ENCODE measurements at places on chromosomes 6 and 20.

DNA sequence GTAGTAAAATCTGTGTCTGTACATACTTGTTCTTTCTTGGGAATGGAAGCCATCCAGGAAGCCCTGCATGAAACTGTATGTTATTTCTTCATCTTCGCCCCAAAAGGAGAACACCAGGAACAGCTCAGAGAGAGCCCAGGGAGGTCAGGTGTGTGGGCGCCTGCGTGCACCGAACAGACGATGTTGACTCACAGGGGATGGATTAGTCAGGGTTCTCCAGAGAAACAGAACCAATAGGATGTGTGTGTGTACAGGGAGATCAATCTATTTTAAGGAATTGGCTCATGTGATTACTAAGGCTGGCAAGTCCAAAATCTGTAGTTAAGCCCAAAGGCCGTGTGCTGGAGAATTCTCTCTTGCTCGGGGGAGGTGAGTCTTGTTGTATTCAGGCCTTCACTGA lies 45.7 kb downstream of the RNASET2 start:
- no peak for DNase-seq

- DNase-seq, result no peak
These were observed 56.5 kb upstream of the FNDC1 start for GRCh38 chr6:159112714-159113113.

DNA sequence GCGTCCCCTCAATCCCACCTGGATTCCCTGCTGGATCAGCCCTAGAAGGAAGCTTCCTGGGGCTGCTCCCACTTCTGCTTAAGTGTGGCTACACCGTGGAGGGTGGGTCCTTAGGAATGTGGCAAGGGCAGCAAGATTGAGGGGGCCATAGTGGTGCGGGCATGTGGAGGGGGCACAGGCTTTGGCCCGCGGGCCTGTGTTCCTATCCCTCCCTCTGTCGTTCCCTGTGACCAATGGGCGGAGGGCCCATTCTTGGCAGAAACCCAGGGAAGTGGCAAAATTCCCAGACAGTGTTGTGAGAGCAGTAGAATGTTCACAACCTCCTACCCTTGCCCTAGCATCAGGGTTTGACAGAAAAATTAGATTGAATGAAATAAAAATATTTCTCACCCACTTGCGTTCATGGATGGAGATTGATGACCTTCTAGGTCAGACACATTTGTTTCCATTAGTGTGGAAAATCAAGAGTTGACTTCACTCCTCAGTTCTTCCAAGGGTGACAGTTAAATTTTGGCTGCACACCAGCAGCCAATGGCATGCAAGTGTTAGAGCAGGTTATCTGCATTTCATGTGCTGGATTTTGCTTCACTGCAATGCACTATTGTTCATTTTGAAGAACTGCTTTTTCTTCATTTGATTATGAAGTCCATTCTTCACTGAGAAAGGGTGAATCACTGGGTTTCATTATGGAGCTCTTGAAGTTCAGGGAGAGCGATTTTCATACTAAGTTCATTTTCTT lies 49.3 kb upstream of the AHI1 start:
- no peak for DNase-seq

DNA sequence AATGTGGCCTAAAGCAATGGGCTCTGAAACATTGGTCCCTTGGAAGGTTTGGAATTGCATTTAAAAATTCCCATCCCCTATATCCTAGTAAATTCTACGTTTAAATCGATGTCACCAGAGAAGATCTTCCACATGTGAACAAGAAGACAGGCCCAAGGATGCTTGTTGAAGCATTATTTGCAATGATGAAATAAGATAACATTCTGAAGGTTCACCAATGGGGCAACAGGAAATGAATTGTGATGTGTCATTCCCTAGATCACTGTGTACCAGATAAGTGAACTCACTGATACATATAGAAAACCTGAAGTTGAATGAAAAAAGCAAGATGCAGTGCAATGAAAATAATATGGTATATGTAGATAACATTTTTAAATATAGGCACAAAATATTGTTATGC lies 464.3 kb upstream of the BTBD3 start:
- no peak for DNase-seq

DNA sequence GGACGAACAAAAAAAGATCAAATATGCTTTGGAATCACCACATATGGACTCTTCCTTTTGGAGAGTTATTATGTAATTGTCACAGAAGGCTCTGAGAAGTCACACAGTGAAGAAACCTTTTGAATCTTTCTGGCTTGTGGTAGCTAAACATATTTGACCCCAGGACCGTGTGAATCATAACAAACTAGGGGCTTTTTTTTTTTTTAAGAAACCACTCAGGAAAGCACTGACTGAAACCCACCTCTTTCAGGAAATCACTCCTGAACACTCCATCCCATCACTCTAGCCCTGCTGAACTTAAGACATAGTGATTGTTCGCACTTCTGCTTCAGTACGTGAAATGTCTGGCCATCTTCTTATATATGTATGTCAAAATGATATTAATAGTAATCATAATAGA lies 495.9 kb upstream of the ARID1B start:
- DNase-seq, result no peak

GRCh38 chr20:17345321-17345720 lies 118.5 kb downstream of the PCSK2 start:
- DNase-seq, result no peak

DNA sequence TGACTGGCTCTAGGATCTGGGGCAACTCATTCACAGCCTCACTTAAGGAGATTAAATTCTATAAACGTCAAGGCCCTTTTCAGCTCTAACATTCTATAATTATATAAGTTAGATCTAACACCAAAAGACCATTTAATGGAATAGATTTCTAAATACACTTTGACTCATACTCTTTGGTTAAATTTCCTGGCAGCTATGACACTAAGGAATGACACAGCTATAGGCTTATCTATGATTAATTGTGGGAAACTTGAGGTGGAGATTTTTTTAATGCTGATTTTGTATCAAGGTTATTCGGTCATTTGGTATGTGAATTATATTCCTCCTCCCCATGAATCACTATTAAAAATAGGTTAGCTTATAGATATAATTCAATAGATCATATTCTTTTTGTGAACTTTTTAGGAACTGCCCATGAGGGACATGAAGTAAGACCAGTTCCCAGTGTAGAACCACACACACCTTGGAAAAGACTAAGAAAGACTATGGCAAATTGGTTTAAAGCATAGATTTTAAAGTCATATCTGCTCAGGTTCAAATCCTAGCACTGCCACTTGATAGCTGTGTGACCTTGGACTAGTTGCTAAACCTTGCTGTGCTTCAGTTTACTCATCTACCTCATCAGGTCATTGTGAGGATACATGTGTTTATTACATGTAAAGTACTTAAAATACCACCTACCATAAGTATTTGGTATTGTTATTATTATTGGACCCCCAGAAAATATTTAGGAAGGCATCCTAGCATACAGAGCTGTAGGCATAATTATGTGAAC lies 116.0 kb downstream of the CRYBG1 start:
- DNase-seq, result no peak

DNA sequence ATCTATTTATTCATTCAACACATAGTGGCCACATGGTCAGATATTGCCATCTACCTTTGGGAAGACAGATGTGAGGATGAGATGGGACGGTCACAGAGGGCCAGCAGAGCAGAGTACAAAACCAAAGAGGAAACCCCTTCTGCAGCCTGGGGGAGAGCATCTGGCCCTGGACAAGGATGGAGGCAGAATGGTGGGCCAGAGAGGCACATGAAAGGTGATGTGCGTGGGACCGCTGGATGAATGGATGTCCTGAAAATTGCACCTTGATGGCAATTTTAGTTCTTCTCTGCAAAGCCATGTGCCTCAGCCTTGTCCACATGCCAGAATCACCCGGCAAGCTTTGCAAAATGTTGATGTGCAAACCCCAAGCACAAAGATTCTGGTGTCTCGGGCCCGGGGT lies 77.4 kb upstream of the CD93 start:
- no peak for DNase-seq

DNA sequence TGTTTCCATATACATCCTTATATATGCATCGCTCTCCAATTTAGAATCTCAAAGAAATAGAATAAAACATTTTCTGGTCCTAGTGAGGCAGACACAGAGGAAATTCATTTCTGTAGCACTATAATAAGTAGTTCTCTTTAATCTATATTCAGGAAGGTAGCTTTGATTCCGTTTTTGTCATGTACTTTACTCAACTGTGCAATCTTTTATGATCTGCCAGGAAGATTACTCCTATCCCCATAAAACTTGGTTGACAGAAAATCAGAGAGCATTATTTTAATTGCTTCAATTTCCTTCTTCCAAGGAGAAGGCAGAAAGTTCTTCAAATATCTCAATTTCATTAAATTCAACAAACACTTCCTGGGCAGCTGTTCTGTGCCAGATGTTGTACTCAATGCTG lies 10.6 kb upstream of the CLIC5 start:
- DNase-seq, result no peak

DNA sequence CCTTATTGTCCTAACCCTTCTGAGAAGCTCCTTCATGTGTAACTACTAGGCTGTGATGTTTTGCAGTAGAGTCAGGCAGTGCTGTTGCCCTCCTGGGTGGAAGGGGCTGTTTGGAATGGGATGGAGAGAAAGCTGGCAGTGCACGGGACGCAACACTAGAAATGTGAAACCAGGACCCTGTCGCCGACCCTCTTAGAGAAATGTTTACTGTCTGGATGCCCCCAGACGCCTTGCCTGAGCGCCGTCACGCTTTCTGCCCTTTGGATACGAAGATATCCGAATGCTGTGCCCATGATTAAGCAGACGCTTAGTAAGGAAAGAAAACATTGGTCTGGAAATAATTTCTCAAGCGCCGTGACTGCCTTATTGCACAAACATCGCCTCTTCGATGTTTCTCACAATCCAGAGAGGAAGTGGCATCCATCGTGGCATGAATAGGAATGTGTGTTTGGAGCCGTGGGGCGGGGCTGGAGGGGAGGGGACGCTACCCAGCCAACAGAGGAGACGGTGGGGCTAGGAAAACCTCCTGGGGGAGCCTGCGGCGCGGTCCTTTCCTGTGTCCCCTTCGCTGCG lies 661 bp upstream of the PPP1R14C start:
- DNase-seq, result no peak

- no peak for DNase-seq
These were observed 2.6 kb downstream of the UBE2V1 start for GRCh38 chr20:50110141-50111047.

DNA sequence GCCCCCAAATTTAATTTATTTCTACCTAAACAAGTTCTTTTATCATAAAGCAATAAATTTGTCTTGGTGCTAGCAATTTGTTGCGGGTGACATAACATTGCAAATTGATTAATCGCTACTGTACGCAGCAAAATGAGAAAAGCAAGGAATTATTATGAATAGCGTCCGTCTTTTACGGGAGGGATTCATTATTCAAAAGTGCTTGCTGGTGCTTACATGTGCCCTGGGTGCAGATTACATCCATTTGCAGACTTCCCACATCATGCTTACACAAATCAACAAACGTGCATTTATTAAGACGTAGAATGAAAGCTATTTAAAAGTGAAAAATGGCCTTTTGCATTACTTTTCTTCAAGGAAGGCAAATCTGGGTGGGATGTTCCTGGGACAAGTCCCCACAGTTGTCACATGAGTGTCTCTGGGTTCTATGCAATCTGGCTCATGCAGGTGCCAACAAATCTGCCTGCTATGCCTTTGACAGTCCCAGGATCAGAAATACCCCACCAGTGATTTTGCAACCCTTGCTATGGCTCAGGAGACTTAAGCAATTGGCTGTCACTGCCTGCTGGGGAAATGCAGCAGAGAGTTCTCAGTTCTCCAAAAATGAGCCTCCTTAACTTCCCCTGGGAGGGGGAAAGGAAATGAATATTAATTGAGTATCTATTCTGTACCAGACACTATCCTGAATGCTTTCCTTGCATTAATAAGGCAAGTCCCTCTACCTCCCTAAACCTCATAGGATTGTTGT lies 30.1 kb upstream of the MAFB start:
- no peak for DNase-seq

DNA sequence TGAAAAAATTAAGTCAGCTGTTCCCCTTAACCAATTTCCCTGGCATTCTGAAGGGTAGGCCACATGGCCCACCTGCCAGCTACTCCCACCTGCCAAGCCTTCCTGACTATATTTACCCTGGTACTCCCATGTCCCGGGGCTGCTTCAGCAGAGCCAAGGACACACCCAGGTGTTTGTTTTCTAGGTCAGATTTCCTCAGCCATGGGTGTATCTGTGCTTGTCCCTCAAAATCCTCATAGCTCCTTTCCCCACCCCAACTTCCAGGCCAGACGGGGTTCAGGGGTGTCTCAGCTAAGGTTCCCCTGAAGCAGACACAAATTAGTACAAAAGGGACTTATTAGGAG lies 139.4 kb upstream of the CDYL start:
- no peak for DNase-seq

DNA sequence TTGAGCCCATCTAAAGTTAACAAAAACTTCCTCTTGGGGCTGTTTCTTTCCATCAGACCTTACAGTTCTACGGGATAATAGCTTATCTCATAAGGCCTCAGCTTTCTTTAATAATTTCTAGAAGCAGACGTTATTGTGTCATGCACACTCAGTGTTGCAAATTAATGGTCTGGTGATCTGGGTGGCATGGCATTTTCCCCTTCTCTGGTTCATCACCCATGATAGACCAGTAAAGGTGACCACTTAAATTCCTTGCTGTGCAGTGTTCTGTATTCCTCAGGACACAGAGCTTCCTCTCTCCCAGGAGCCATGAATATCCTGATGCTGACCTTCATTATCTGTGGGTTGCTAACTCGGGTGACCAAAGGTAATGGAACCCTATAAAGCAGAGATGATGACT lies at the start of gene DEFB125:
TSS of gene DEFB125 (plus strand) at position 272 of the 400 bp plus-strand sequence. CDS start at position 310, 38 bp downstream.
- DNase-seq, result no peak

DNA sequence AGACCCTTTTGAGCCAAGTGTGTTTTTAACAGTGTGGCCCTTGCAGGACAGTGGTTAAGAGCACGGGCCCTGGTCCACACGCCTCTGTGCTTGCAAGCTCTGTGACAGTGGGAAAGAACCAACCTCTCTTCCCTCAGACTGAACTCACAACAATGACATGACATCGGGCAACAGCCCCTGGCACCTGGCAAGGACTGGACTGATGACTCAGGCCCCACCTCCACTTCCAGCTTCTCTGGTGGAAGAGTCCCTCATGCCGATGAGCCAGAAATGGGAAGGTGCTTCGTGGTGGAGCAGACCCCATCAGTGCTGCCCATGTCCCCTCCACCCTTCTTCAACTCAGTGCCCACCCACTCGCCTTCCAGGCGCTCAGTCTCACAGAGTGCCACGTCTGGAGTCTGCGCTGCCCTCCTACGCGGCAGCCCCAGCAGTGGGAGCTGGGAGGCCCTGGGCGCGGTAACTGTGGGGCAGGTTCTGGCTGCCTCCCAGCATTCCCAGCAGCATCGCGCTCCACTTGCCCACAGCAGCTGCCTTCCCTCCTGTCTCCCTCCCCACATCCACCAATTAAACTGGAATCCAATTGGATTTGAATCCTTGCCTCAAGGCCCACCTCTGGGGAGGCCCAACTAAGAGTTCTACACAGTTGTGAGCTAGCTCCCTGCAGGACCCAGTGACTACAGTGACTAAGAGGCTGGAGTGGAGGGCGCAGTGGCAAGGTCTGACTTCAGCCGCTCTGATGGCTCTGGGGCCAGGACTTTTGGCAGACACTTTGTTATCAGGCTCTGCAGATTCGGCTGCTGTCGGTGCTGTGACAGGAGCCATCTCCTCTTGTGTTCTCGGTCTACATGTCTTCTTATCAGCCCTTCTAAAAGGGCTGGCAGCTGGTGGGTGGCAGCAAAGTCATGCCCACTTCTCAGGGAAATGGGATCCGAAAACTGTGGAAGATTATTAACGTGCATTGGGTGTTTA lies 156.8 kb upstream of the MLN start:
- no peak for DNase-seq

- peak; percentile 57 for DNase-seq
These were observed 4.2 kb upstream of the PRPH2 start for GRCh38 chr6:42726485-42727086.

GRCh38 chr6:150517175-150517574 lies 82.5 kb upstream of the PLEKHG1 start:
- no peak for DNase-seq

- DNase-seq, result no peak
These were observed at the start of gene GHRH for GRCh38 chr20:37261714-37262113. TSS of gene GHRH (minus strand) at chr20:37261814. CDS start at chr20:37256889, 4,925 bp downstream.

Data from NCI-H1092 (cell line).